Right lung (tissue), 10 donors: ENCODE measurements at places on chromosomes 5 and 9. TPM values are rescaled to one million over a fixed set of nuclear protein-coding genes. Genes with fewer than 3 reads are reported as not detected.
A peak's percentile ranks its signal among the peaks of the same experiment; 100 is the strongest.

GRCh38 chr5:124584991-124585715 is 161.3 kb downstream of the ZNF608 start:
- no peak for DNase-seq

GRCh38 chr5:151002681-151003502 is 17.5 kb upstream of the GPX3 start:
- no peak for DNase-seq

- DNase-seq: no peak
Observed at GRCh38 chr5:65382582-65382981, 99.1 kb downstream of the ADAMTS6 start.

GRCh38 chr5:149434162-149435014 is 55.3 kb upstream of the IL17B start:
- DNase-seq: no peak

DNA sequence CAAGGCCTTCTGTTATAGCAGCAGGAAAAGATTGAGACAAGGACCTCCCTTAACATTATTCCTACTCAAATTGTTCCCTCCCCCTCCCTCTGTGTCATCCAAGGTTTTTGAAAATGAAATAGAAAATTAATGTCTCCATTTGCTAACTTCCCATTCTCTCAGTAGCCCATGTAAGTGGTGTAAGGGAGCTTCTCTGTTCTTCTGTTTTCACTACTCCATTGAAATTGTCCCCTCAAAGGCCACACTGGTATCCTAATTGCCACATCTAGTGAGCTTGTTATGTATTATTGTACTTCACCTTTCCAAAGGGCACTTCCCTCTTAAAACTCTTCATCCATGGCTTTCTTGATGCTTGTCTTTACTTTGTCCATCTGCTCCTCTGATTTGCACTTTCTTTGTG is 131.2 kb upstream of the PIK3R1 start:
- DNase-seq: no peak

DNA sequence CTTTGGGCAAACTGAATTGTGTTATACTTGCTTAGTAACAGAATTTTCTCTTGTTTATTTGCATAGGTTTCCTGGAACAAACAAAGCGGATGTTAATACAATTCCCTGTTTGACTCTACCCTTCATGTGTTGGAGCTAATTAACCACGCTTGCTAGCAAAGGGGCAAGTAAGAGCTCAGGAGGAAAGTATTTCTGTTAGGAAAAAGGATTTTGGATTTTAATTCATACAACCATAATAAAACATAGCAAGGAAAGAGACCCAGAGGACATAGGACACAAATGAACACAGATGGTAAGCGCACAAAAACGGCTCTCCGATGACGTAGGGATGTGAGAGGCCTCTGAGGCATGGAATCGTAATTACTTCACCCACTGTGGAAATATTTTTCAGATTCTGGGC is 5.1 kb upstream of the DCAF12 start:
- no peak for DNase-seq

GRCh38 chr5:180352116-180353047 is 754 bp downstream of the GFPT2 start:
- no peak for DNase-seq

- no peak for DNase-seq
Observed at GRCh38 chr9:107547772-107548297, 58.3 kb upstream of the KLF4 start.

- no peak for DNase-seq
Observed at GRCh38 chr9:21875893-21876292, 73.5 kb downstream of the MTAP start.

DNA sequence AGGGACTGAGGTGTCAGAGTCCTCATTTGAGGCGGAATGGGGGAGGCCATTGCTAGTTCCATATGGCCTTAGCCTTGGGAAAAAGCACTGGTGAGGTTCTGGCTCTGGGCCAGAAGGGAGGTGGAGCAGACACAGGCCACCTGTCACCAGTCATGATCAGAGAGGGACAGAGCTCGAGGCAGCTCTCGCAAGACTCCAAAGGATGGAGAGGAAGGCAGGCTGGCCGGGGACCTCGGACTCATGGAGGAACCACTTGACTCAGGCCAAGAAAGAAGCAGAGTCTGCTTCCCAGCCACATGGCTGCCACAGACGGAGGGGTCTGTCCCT is 29.2 kb upstream of the NSMF start:
- DNase-seq: peak; percentile 64

GRCh38 chr9:92599938-92600461 is 64.2 kb upstream of the ECM2 start:
- DNase-seq: no peak

GRCh38 chr9:94714494-94714893 is 12.0 kb upstream of the AOPEP start:
- no peak for DNase-seq

- DNase-seq: no peak
Observed at GRCh38 chr9:110028676-110029075, 179.3 kb downstream of the C9orf152 start.

GRCh38 chr9:88628811-88629210 is 93.8 kb downstream of the NXNL2 start:
- no peak for DNase-seq

GRCh38 chr5:4058899-4059298 is 463.3 kb downstream of the IRX1 start:
- DNase-seq: no peak

GRCh38 chr5:93088592-93089389 is 492.2 kb downstream of the NR2F1-AS1 start:
- no peak for DNase-seq

DNA sequence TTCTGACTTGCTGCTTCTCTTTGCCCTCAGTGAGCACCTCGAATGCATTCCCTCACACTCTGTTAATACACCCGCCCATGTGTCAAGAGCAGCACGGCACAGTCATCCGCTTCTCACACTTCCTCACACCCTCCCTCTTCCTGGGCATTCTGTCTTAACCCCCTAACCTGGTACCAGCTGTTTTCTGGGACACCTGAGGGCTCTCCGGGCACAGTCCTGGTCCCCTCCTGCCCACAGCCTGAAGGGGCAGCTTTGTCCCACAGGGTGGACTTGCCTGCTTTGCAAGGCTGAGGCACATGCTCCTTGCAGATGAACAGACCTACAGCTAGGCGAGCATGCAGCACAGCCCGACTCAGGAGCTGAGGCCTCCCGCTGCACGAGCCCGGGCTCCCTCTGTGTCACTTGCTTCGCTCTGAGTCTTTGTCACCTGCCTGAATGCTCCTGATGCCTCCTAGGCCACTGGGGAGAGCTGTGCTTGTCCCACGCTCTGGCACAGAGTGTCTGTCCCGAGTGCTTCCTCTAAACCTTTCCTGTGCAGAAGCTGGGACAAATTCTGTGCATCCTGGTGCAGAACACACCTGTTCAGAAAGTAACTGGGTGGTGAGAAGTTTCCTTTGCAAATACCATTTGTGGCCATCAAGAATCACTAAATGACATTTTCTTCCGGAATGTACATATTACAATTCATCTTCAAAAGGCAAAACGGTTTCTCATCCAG is 47.8 kb downstream of the AHRR start:
- DNase-seq: no peak

DNA sequence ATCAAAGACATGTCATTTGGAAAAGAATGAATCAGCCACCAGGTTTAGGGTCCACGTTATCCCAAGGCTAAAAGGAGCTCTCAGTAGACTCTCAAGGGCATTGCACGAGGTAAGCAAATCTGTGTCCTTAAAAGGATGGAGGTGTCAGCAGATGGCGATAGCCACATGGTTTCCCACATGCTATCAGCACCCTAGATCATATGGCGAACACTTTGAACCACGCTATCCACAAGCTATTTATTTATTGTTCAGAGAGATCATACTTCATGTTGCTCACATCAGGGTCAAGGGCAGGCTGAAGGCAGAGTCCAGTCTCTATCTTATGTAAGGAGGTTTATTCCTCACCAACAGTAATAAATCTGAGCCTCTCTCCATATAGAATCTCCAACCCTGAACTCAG is 43.7 kb downstream of the CDH6 start:
- DNase-seq: no peak

DNA sequence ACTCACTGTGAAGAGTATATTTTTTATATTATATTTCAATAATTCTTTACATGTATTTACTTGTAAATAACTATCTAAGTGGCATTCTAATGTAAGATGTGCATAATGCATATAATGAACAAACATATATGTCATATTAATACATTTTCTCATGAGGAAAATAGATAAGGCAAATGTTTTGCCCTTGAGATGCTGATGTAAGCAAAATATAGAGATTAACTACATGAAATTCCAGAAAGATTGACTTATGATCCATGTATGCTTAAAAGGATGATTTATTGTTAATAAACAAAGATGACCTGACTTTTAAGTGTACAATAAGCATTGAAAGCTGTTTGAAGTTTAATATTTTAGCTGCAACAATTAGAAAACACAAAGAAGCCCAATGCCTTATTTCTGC is 559.9 kb downstream of the PTPRD start:
- no peak for DNase-seq

- DNase-seq: peak; percentile 29
Observed at GRCh38 chr9:84271921-84272556, 68.5 kb downstream of the SLC28A3 start.

DNA sequence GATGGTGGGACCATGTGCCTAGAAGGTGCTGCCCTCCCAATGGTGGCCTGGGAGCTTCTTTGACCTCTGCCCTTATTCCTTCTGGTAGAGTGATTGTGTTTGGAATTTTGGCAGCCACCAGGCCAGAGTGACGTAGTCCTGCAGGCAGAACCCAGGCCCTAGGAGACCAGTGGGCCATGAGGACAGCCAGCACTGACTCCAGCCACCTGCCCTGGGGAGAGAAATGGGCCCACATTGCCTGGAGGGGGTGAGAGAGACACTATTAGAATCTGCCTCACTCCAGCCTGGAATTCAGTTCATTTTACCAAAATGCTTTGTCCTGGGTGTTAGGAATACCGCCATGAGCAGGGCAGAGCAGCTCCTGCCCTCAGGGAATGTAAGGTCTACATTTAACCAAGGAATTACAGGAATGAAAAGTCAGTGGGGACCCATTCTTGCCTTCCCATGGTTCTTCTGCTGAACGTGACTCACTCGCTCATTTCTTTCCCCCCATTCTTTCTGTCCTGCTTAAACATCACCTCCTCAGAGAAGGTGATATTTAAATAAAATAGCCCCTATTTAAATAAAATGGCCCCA is 5.5 kb upstream of the COL27A1 start:
- no peak for DNase-seq

GRCh38 chr5:75335952-75336614 is 937 bp upstream of the HMGCR start:
- DNase-seq: peak; percentile 59

GRCh38 chr9:124358631-124359030 is 56.6 kb downstream of the PSMB7 start:
- DNase-seq: no peak

DNA sequence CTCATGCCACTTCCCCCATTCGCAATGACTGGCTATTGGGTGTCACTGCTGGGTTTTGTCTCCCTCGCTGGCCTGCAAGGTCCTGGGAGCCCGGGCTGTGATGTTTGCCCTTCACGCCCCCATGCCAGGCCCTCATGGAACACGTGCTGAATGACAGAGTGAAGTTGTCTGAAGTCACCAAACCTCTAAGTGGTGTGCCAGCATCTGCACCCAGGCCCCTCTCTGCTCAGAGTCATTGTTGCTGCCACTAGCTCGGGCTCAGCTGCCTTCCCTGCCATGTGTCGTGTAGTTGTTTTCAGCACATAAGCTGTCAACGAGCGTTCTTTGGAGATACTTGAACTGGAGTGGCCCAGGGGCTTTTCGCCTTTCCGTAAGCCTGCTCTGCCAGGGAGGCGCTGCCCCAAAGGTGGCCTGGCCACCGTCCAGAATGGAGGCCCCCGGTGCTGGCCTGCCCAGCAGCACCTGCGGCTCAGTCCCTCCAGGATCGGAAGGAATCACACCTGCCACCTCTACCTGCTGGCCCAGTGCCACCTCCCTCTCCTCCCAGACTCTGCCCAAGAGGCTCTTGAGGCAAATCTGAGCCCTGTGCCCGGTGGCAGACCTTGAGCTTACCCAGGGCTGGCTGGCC is 250.1 kb downstream of the PBX3 start:
- DNase-seq: peak; percentile 58

DNA sequence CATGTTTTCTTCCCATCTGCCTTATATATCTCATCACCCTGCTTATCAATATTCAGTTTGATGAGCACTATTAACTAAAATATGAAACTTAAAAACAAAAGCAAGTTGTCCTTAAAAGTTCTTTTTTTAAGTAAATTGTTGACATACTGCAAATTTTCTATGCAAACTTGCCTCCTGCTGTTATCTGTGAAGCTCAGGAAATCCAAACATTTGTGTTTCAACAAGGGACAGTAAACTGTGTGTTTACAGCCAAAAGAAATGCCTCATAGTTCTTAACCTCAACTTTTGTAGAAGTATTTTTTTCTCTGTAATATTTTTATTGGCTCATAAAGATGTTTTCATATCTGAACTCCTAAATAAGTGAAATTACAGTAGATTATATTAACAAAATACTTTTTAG is 7.7 kb upstream of the TTC23L start:
- no peak for DNase-seq

- no peak for DNase-seq
Observed at GRCh38 chr5:139757727-139758509, 37.7 kb upstream of the PSD2 start.

DNA sequence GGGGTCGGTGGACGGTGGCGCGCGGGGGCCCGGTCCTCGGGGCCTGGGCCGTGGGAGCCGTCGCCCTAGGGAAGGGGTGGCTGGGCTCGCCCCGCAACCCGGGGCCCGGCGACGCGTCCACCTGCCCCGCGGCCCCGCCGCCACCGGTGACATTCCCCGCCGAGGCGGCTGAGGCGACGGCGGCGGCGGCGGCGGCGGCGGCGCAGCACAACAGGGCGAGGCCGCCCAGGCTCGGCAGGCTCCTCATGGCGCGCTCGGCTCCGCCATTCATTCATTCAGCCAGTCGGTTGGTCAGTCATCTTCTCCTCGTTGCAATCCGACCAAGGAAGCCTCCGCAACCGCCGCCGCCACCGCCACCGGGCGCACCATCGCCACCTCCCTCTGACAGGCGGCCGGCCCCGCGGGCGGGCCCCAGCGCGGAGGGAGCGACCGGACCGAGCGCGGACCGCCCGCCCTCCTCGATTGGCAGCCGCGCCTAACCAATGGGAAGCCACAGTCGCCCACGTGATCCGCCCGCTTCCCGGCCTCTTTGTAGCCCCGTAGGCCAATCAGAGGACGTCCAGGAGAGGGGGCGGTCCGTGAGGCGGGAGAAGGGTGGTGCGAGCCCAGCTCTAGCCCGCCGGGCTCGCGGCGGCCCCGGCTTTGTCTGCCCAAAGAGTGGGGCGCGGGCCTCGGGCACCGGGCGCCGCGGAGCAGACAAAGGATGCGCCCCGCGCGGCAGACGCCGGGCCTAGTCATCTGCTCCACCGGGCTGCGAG is at the start of gene MEGF9:
Gene MEGF9, minus strand, starts transcription at position 383 of the 758 bp plus-strand sequence. Its CDS starts 112 bp downstream, at position 271.
- peak; percentile 98 for DNase-seq

- DNase-seq: peak; percentile 75
Observed at GRCh38 chr5:122392824-122393223, 80.8 kb downstream of the SNCAIP start.

- DNase-seq: no peak
Observed at GRCh38 chr5:150341331-150341730, 16.2 kb upstream of the TCOF1 start.

GRCh38 chr9:71767776-71768321 is 464 bp downstream of the CEMIP2 start:
- no peak for DNase-seq

The PRR7 gene
- 2.5 TPM for polyA plus RNA-seq

The CDH6 gene
- polyA plus RNA-seq: 10.0 TPM

The GLDC gene
- 3.8 TPM for polyA plus RNA-seq

The IFNA21 gene
- not detected for polyA plus RNA-seq

The TDRD7 gene
- 5.8 TPM for polyA plus RNA-seq

The ELOVL7 gene
- polyA plus RNA-seq: 3.9 TPM

The LVRN gene
- polyA plus RNA-seq: 1.1 TPM

The KCNMB1 gene
- 1.2 TPM for polyA plus RNA-seq

The LECT2 gene
- 1.7 TPM for polyA plus RNA-seq

The IL9 gene
- not detected for polyA plus RNA-seq

The SPOCK1 gene
- 0.50 TPM for polyA plus RNA-seq

The RAB3C gene
- polyA plus RNA-seq: 2.0 TPM

The PCDHGB6 gene
- 6.4 TPM for polyA plus RNA-seq

The BNC2 gene
- 12.2 TPM for polyA plus RNA-seq
